DND-41 (cell line): ENCODE measurements at places on chromosomes 7 and 10.
A peak's percentile ranks its signal among the peaks of the same experiment; 100 is the strongest.

DNA sequence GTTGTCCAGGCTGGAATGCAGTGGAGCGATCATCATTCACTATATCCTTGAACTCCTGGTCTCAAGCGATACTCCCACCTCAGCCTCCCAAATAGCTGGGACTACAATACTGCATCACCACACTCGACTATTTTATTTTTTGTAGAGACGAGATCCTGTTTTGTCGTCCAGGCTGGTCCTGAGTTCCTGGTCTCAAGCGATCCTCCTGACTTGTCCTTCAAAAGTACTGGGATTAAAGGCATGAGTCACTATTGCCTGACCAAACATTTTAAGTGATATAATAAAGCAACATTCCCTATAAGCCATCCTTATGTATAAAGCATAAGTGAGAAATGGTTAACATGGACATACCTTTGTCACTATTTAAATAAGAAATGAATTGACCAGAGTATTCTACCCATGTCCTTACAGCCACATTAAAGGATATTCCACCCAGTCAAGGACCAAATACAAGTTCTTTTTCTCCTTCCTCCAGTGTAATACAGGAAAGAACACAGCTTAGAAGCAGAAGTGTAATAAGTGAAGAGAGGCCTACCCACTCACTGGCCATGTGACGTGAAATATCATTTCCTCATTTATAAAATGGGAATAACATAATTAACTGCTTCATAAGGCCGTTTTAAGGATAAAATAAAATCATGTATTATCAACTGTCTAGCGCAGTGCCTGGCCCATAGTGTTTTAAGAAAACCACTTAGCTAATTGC is 82.0 kb downstream of the DOCK4 start:
- H3K4me3 ChIP-seq: no peak overlapping the region
- no peak overlapping the region for H3K27ac ChIP-seq
- DNase-seq: no peak
- H3K27me3 ChIP-seq: no peaks in the 10 kb centered on the region
- H3K4me1 ChIP-seq: no peaks in the 10 kb centered on the region

DNA sequence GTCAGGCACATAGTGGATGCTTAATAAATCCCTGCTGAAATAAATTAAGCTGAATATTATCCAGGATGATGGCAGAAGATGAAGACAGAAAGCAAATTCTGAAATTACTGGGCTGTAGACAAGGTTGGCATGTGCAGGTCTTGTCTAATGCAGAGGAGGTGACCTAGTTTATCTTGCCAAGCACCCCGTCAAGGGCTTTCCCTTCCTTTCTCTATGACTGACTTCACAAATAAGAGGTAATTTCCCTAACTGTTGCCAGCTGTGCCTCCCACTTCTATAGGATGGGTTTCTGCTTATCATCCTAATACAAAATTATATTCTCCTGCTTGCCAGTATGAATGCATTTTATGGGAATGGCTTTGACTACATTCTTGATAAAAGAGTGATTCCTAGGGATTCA is 38.0 kb downstream of the LHFPL3 start:
- no peaks in the 10 kb centered on the region for H3K4me1 ChIP-seq
- no peak overlapping the region for H3K27ac ChIP-seq
- no peaks in the 10 kb centered on the region for H3K36me3 ChIP-seq
- H3K4me3 ChIP-seq: no peak overlapping the region

DNA sequence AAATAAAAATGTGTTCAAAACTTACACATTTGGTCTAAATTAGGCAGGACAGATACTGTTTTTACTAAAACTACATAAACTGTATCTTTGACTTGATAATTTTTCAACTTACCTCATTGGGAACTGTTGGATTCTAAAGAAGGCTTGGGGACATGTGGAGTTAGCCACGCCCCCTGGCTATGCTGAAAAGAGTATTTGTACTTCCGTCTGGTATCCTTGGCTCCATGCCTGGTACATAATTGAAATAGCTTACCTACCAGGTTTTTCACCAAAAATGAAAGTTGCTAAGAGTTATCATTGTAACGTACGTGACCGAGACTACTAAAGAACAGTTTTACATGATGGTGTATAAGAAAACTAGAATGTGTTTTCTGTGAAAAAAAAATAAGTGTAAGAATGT is 604.8 kb upstream of the IGFBP3 start:
- H3K27me3 ChIP-seq: no peaks in the 10 kb centered on the region
- no peaks in the 10 kb centered on the region for H3K36me3 ChIP-seq
- no peak overlapping the region for H3K27ac ChIP-seq
- H3K4me1 ChIP-seq: no peaks in the 10 kb centered on the region
- no peak overlapping the region for H3K4me3 ChIP-seq

GRCh38 chr7:74092964-74093471 is 9.4 kb downstream of the LIMK1 start:
- no peak overlapping the region for H3K4me3 ChIP-seq
- H3K4me1 ChIP-seq: peaks cover 23% of the 10 kb centered on the region
- H3K27ac ChIP-seq: peak overlapping the region; percentile 35
- no peaks in the 10 kb centered on the region for H3K27me3 ChIP-seq
- peaks cover 20% of the 10 kb centered on the region for H3K36me3 ChIP-seq
- no peak for DNase-seq
